ENCODE measurements at places on chromosomes 7 and 10.

DNA sequence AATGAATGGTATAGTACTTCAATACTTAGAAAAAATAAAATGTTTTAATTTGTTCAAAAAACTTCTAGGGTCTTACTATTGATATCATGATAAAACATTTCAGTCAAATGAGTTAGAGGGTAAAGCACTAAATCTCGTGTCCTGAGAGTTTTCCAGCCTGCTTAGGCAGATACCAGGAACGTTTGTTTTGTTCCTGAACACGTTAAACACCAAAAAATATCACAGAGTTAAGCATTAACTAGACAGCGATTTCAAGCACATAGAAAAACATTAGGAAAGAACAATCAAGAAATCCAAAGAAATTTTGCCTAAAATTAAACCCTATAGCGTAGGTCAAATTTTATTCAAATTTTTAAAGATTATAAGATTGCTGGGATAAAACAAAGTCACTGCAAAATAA lies 204.6 kb upstream of the AGR3 start:
- DNase-seq: no peak

- DNase-seq: no peak
Observed at GRCh38 chr10:70617798-70618568, 15.4 kb upstream of the PRF1 start.

GRCh38 chr10:62018131-62018911 lies 116.8 kb downstream of the ARID5B start:
- DNase-seq: no peak

GRCh38 chr7:50557099-50557498 lies 8.1 kb downstream of the DDC start:
- no peak for DNase-seq

DNA sequence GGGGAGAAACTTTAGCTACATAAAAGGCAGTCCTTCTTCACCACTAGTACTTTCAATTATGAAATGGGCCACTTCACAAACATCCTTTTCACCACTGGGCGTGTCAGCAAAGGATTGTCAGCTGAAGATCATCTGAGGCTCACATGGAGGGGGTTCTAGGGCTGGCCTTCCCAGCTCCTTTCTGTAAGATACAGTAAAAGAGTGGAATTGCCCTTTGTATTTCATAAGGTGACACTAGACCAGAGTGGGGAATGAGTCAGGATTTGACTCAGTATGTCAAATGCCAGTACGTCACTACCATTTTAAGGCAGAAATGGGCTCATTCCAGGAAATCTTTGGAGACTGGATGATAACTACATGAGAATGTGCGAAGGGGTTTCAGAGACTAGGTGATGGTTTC lies 21.2 kb upstream of the BLOC1S2 start:
- no peak for DNase-seq

DNA sequence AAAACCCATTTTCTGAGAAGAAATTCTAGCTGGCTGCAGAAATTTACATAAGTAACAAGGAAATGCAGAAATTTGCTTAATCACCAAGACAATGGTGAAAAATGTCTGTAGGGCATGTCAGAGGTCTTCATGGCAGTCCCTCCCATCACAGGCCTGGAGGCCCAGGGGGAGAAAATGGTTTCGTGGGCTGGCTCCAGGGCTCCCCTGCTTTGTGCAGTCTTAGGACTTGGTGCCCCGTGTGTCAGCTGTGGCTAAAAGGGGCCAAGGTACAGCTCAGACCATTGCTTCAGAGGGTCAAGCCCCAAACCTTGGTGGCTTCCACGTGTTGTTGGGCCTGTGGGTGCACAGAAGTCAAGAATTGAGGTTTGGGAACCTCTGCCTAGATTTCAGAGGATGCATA lies 215.9 kb downstream of the GPR158 start:
- DNase-seq: no peak

- DNase-seq: no peak
Observed at GRCh38 chr7:134089446-134089845, 37.7 kb upstream of the LRGUK start.

GRCh38 chr10:33193701-33194521 lies 140.6 kb downstream of the NRP1 start:
- no peak for DNase-seq

GRCh38 chr10:43415544-43415943 lies 6.6 kb upstream of the HNRNPF start:
- DNase-seq: no peak

GRCh38 chr10:70034232-70034631 lies 18.4 kb upstream of the MACROH2A2 start:
- DNase-seq: no peak

GRCh38 chr10:112262546-112262945 lies 20.7 kb upstream of the TECTB start:
- DNase-seq: no peak

GRCh38 chr10:59557052-59557451 lies 152.6 kb downstream of the SLC16A9 start:
- no peak for DNase-seq

- DNase-seq: no peak
Observed at GRCh38 chr7:23520582-23520981, 11.2 kb downstream of the TRA2A start.
